Stimulated activated CD4-positive, alpha-beta T cell treated with anti-CD3 and anti-CD28 coated beads, Interleukin-2, amount 100 ng/mL, for 24 hours (primary cell): ENCODE measurements at places on chromosomes 12 and 14.

- DNase-seq: no peak
Measured at GRCh38 chr14:26663506-26663905, 65.7 kb upstream of the NOVA1 start.

DNA sequence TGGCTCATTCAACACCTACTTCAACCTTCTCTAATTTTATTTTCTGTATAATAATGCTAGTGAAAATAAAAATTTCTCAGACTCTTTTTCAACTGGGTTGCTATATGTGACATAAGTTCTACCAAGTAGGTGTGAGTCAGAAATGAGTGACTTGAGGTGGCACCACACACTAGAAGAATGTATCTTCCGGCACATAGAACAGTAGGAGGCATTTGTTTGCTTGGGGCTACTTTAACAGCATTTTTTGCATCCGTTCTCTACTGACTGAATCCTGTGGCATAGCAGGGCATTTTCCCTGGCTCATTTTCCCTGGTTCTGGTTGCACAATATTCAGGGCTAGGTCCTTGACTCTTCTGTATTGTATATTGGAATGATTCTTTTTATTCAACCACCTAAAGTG, 194.0 kb upstream of the SLC16A7 start:
- no peak for DNase-seq

DNA sequence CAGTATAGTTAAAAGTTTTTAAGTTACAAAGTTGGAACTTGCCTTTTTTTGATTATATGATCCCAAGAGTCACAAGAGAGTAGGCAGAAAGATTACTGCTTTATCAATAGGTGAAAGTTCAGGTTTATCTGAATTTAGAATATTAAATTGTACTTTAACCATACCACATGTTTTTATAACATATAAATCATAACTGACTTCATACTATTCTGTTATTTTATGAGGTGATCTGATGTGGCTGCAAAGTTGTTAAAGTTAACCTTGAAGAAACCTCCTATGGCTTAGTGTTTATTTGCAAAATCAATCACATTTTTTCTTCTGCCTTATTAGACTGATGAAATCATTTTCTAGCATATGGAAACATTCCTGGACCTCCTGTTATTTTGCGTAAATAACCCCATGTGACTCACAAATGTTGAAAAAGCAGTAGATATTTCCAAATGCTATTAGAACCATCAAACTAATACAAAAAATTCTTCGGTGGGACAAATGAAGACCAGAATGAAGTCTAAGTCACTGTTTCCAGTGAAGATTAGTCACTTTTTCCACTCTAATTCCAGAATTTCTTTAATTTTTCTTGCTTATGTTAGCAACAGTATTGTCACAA, 132.1 kb downstream of the RAD51B start:
- DNase-seq: no peak

GRCh38 chr12:82818271-82819035, 131.7 kb downstream of the TMTC2 start:
- no peak for DNase-seq

- no peak for DNase-seq
Measured at GRCh38 chr12:46562625-46563225, 190.2 kb upstream of the SLC38A2 start.

DNA sequence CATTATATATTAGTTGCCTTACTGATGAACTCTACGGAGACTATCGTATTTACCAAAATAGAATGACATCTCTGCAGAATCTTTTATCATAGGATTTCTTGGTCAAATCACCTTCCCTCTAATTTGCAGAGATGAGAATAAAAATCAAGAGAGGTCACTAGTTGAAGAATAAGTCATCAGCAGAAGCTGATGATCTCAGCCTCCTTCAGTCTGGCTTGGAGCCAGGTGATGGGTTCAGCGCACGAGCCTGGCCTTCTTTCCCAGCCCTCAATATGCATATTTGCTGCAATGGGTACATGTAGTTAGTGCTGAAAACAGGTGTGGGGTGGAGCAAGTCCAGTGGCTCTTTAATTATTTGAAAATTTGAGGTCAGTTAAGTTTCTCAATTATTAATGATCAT, 19.2 kb upstream of the EMP1 start:
- DNase-seq: no peak

GRCh38 chr12:127943481-127944210, 323.3 kb upstream of the TMEM132C start:
- no peak for DNase-seq

DNA sequence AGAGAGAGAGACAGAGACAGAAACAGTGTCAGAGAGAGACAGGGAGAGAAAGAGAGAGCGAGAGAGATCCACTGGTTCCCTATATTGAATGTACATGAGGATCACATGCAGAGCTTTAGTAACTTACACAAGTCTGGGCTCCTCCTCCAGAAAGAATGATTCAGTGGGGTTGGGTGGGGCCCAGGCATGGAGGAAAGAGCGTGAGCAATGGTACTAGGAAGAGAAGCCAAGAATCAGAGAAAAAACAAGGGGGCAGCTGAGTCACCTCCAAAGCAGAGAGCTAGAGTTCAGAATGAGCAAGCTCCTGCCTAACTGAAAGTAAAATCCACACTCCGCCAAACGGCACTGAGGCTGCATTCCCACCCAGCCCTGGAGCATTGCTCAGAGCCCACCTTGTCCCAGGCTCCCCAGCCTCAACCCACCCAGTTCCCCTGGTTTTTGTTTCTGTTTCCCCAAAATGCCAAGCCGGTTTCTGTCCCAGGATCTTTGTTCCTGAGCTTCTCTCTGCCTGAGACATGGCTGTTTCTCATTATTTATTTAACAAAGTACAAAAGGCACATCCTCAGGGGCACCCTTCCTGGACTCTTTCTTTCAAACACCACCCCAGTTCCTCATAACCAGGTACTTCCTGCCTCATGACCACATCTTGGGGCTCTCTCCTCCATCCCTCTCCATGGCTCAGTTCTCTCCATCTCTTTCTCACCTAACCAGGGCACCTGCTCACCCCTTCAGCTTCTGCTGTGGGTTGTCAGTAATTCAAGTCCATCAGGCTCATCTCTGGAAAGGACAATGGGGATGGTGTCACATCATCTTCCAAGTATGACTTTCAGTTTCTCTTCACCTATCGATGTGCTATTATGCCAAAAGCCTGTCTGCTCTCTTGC, 670.3 kb upstream of the TBX3 start:
- DNase-seq: no peak

DNA sequence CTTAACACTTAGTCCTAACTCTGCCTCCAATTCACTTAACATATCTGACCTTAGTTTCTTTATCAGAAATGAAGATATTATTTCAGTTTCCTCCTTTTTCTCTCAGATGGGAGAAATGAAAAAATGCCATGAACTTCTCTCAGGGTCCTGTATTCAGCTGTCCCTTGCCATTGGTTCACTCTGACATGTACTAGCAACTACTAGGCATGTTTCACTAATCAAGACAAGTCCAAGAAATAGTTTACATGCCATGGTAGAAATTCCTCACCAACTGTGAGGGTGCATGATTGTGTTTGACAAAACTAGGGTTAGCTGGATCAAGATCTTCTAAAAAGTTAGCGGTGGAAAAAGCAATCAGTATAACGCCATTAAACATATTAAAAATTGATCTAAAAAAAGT, 7.0 kb upstream of the ATXN7L3B start:
- no peak for DNase-seq

- no peak for DNase-seq
Measured at GRCh38 chr12:89326239-89327040, 25.9 kb downstream of the DUSP6 start.

DNA sequence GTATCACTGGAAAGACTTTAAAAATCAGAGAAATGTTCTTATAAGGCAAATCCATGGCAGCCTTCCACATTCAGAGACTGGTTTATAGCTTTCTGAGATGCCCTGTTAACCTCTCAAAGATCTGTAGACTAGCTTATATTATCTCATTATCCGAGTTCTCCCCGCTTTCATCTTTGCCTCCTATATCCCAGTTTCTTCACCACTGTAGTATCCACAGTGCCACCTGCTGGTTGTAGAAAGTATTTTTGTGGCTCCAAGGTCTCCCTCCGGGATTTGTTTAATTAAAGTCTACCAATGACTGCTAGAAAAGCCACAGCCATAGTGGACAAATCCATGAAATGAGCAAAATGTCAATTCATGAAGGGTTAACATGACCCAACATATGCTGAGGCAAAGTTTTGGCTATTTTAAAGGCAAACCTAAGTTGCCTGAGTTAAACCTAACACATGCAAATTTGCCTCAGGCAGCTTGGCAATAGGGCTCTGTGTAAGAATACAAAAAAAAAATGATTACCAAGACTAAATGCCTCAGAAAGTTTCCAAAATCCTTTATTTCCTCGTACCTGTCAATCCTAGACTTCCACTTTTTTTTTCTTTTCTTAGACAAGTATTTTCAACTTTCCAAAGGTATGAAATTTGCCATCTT, 218.8 kb upstream of the BMP4 start:
- peak; percentile 55 for DNase-seq

DNA sequence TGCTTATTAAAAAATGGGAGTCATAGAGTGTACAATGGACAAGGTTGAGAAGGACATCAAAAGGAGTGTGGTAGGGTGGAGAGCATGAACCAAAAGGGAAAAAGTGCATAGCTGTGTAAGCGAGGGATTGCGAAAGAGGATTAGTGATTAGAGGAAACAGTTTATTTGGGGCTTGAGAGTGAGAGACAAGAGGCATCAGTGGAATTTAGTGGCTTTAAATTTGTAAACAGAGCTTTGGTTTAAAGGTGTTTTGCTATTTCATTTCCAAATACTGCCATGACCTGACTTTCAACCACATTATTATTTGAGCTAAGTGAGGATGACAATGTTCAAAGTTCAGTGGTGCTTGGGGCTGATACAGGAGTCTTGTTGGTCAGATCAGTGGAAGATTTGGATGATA, 53.4 kb downstream of the SLC16A7 start:
- DNase-seq: no peak

- DNase-seq: peak; percentile 15
Measured at GRCh38 chr14:61470961-61471293, 149.5 kb downstream of the PRKCH start.

GRCh38 chr14:49982082-49982481, 89.2 kb downstream of the ARF6 start:
- no peak for DNase-seq

- no peak for DNase-seq
Measured at GRCh38 chr14:100823413-100824080, 2.4 kb upstream of the MEG3 start.

GRCh38 chr12:11711651-11712327, 62.3 kb downstream of the ETV6 start:
- no peak for DNase-seq

GRCh38 chr12:87793131-87793530, 236.1 kb downstream of the C12orf50 start:
- DNase-seq: no peak

- no peak for DNase-seq
Measured at GRCh38 chr14:91195881-91196280, 48.6 kb downstream of the GPR68 start.

DNA sequence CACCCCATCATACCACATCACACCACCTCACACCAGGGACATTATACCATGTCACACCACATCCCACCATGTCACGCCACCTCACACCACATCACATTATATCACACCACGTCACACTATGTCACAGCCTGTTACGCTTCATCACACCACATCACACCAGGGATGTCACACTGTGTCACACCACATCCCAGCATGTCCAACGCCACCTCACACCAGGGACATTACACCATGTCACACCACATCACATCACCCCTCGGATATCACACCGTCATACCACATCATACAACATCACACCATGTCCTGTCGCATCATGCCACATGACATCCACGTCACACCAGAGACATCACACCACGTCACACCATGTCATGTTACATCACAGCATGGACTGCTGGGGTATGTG, 235.5 kb downstream of the TMEM121 start:
- no peak for DNase-seq

- DNase-seq: peak; percentile 94
Measured at GRCh38 chr14:56579345-56580220, at the start of gene TMEM260. TMEM260 (plus strand) TSS chr14:56579798; CDS start chr14:56579915, 117 bp downstream.

GRCh38 chr12:51839310-51839947, 9.1 kb downstream of the FIGNL2 start:
- DNase-seq: no peak

GRCh38 chr12:48980953-48981756, 3.0 kb downstream of the WNT1 start:
- DNase-seq: peak; percentile 45

DNA sequence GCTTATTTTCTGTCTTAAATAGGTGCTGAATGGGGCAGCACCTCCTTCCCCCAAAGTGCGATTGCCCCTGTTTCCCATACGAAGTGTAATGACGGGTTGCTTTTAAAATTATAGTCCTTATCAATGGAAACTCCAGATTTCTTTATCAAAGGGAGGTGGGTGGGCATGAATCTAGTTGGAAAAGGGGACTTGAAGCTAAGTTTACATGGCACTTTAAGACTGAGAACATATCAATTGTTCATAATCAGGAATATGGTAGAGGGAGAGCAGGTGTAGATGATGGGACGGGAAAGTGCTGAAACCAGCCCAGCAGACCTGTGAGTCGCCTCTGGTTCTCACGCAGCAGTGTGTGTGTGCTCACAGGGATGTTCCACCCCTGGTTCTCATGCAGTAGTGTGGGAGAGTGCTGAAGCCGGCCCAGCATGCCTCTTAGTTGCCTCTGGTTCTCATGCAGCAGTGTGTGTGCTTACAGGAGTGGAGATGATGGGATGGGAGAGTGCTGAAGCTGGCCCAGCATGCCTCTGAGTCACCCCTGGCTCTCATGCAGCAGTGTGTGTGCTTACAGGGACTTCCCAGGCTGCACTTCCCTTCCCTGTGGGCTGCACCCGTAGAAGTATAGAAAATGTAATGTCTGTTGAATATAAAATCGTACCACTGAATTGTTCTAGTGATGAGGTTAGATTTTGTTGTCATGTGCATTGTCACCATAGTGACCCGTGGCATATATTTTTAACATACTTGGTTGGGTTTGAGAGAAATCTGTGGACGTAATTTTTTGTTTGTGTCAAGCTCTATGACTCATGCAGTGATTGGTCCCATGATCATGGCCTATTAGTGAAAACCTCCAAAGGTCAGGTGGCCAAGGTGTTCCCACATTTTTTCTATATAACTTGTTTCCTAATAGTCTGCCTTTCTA, 51.6 kb downstream of the GPATCH2L start:
- no peak for DNase-seq

- DNase-seq: no peak
Measured at GRCh38 chr12:19287302-19287701, 152.0 kb upstream of the AEBP2 start.

DNA sequence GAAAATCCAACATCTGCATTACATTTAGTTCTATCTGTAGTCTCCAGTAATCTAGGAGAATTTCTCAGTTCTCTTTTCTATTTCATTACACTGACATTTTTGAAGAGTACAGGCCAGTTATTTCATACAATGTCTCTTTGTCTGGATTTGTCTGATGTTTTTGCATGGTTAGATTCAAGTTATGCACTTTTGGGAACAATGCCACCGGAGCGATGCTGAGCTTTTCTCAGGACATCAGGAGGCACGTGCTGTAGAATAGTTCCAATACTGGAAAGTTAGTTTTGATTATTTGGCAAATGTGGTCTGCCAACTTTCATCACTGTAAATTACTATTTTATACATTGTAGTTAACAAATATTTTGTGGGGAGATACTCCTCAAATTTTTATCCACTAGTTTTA, 43.1 kb downstream of the ALDH1L2 start:
- no peak for DNase-seq

GRCh38 chr12:132222096-132222807, 78.0 kb downstream of the NOC4L start:
- no peak for DNase-seq
